ENCODE measurements at places on chromosomes 11 and 22.

- DNase-seq: no peak
Observed at GRCh38 chr22:37464181-37464580, 22.0 kb downstream of the MFNG start.

DNA sequence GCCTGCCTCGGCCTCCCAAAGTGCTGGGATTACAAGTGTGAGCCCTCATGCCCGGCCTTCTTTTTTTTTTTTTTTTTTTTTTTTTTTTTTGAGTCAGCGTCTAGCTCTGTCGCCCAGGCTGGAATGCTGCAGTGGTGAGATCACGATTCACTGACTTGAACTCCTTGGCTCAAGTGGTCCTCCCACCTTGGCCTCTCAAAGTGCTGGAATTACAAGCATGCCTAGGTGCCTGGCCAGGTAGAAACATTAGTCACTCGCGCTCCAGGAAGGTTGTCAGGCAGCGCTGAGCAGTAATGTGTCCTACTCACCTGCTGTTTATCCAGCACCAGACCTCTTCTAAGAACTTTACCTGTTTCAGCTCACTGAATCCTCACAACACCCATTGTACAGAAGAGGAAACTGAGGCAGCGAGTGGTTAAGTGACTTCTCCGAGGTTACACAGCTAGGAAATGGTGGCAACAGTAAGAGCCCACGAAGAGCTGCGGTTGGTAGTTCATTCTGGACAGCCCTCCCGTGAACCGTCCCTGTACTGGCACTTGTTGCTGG is 496 bp upstream of the CST6 start:
- peak; percentile 53 for DNase-seq

DNA sequence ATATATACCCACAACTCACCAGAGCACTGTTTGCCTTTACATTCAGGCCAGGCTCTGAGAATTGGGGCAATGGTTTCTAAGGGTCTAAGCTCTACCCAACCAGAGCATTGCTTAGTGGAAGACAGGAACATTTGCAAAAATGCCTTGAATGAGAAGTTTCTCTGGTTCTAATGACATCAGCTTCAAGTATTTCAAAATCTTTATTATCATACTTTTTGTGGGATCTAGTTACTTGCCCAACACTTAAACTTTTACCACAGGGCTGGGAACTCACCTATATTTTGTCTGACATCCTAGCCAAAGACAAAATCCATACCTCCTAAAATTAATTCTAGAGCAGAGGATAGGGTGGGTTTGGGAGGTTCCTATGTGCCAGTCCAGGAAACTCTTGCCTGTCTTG is 51.5 kb downstream of the INSC start:
- DNase-seq: no peak

- no peak for DNase-seq
Observed at GRCh38 chr11:115653076-115653475, 148.9 kb upstream of the CADM1 start.

DNA sequence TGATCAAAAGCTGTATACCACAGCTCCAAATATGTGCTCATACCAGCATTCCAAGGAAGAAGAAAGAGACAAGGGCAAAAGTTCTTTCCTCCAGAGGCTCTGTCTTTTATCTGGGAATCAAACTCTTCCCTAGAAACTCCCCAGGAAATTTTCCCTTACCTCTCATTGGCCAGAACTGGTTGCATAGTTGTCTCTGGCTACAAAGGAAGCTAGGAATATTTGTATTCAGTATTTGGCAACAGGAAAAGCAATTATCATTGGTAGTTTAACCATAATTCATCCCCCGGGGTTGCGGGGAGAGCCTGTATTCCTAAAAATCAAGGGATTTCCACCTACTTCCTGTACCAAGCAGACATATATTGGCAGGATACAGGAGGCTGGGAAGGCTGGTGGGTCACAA is 10.5 kb upstream of the ZFTA start:
- DNase-seq: no peak

GRCh38 chr11:64643920-64644646 is 53.1 kb downstream of the SLC22A12 start:
- DNase-seq: no peak

DNA sequence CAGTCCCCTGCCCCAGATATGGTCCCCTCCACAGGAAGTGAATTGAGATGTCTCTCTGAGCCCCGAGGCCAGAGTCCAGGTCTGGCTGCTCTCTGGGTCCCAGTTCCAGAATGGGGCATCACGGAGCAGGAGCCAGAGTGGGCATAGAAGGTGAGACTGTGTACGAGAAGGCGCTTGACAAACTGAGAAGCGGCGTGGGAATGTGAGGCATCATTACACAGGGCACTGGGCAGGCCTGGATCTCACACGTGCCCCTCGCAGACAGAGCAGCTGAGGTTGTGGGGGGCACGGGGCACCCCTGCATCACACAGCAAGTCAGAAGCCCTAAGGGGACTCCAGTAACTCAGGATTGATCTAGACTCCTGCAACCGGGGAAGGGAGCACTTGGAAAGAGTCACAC is 9.2 kb downstream of the STARD10 start:
- DNase-seq: no peak

GRCh38 chr11:47468598-47469214 is 19.8 kb upstream of the RAPSN start:
- DNase-seq: no peak

- peak; percentile 49 for DNase-seq
Observed at GRCh38 chr11:17786824-17787525, 52.4 kb downstream of the KCNC1 start.

DNA sequence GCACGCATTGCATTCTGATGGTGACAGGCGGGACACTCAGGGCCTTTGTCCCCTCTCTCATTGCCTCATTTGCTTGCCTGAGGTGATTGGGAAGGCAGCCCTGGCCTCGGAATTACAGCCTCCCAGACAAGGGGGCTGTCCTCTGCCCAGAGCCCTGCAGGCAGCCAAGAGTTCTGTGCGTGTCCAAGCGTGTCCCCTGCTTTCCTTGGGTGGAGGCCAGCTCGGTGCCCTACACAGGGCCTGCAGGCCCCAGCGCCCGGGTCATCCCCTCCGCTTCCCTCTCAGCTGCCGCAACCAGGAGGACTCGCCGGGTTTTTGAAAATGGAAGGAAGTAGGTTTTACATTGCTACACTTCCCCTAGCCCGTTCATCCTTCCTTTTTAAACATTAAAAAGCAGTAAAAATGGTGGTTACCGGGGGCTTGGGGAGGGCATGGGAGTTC is 1.9 kb downstream of the GRAMD4 start:
- no peak for DNase-seq

GRCh38 chr22:49964136-49965090 is 3.8 kb downstream of the PIM3 start:
- no peak for DNase-seq

- peak; percentile 8 for DNase-seq
Observed at GRCh38 chr22:21726650-21727049, 8.9 kb downstream of the YPEL1 start.

DNA sequence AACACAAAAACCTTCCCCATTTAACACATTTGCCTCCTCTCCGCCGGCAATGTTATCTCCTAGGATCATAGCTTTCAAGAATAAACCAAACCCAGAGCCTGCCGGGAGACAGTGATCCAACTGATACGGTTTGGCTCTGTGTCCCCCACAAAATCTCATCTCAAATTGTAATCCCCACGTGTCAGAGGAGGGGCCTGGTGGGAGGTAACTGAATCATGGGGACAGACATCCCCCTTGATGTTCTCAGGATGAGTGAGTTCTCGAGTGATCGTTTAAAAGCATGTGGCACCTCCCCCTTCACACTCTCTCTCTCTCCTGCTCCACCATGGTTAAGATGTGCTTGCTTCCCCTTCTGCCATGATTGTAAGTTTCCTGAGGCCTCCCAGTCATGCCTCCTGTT is 33.3 kb downstream of the RBFOX2 start:
- peak; percentile 84 for DNase-seq

GRCh38 chr22:35873426-35873825 is 155.2 kb downstream of the RBFOX2 start:
- DNase-seq: no peak

GRCh38 chr11:74278103-74278502 is 33.3 kb downstream of the P4HA3 start:
- peak; percentile 18 for DNase-seq

GRCh38 chr11:4448995-4449394 is at the start of gene OR52K2:
OR52K2 (plus strand) TSS chr11:4449295; CDS start chr11:4449340, 45 bp downstream.
- DNase-seq: no peak

- no peak for DNase-seq
Observed at GRCh38 chr11:124329787-124330478, 9.9 kb upstream of the OR8D2 start.

- DNase-seq: no peak
Observed at GRCh38 chr11:98180921-98181320, 839.8 kb upstream of the CNTN5 start.

DNA sequence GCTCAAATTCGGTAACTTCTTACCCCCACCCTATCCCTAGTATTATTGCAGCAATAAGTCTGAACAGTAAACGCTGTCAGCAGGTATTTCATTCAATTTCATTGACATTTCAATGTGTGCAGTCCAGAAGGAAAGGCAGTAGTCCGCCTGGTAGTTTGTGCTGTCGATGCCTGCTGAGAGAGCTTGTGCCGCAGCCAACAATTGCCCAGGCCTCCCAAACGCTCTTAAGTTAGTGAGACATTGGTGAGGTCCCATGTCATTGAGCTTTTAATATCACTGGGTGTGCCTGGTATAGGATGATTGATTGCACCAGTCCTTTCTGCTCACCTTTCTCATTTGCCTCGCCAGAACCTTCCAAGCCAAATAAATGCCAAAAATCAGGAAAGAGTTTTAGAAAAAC is 28.1 kb downstream of the ALKBH3 start:
- DNase-seq: no peak

- DNase-seq: no peak
Observed at GRCh38 chr11:81899156-81899555, 834.5 kb downstream of the FAM181B start.

GRCh38 chr11:9529334-9529650 is 44.2 kb upstream of the WEE1 start:
- DNase-seq: no peak

DNA sequence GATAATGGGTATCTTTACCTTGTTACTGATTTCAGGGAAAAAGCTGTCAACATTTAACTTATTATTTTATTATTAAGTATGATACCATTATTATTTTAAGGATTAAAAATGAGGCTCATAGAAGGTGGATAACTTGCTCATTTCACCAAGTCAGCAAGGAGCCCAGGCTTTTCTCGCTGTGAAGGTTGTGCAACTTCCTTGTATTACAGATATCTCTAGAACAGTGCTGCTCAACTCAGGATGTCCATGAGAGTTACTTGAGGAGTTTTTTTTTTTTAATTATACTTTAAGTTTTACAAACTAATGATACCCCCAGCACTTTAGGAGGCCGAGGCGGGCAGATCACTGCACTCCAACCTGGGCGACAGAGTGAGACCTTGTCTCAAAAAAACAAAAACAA is 98.2 kb downstream of the INSC start:
- DNase-seq: no peak

DNA sequence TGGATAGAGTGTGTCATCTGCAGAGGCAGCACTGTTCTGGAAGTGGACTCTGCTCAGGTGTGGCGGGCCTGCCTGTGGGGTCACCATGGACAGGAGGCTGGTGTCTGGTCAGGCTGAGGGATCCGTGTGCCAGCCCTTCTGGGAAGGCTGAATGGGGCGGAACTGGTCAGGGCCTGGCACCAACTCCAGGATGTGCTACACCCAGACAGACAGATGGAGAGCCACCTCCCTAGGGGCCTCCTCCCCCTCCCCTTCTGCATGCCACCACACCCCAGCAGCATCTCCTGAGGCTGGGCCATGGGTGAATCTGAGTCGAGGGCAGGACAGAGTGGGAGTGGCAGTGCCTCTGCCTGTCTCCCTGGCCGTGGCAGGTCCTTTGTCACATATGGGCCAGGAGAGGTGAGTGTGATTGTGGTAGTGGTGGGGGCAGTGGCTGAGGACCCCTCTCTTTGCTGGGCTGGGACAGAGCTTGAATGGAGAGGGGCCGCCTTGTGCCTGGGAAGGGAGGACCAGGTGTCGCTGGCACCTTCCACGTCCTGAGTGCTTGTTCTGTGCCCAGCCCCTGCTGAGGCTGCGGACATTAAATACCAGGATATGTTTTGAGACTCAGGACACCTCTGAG is 29.1 kb downstream of the ST3GAL4 start:
- no peak for DNase-seq

DNA sequence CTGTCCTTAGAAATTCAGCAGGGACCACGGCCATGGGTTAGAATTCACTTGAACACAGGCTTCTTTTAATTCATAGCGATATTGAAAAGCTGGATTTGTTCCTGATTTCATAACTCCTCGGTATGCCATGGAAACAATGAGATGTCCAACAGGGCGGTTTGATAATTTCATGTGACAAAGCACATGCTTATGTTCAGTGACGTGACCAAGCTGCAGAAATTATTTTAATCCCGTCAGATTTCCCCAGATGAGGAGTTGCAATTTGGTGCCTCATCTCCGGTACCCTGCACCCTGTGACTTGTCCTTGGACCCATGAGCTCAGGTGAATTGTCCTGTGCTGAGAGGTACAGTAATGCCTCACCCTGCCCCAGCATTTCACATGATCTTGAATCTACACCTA is 81.7 kb downstream of the C11orf91 start:
- DNase-seq: no peak

DNA sequence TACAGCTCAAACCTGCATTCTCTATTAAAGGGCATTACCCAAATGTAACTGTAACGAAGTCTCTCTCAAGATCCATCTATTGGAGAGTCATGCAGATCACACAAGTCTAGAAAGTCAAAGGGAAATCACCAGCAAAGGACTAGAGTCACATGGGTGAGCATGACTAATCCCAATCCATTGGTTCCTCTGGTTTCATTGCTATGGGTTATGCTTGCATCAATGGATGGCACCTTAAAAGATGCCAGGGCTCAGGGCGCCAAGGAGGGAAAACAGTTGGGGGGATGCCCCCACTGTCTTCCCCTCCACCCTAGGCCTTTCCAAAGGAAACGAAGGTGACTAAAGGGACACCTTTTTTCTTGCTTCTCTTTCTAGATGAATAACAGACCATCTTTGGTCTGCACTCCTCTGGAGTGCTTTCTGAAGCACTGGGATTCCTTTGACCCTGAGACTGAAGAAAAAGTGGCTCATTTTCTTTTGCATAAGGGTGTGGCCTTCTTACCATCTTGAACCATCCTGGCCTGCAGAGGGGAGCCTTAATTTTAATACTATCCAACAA is 8.1 kb downstream of the NXPE4 start:
- DNase-seq: no peak

- no peak for DNase-seq
Observed at GRCh38 chr11:121967131-121967704, 148.8 kb downstream of the BLID start.

DNA sequence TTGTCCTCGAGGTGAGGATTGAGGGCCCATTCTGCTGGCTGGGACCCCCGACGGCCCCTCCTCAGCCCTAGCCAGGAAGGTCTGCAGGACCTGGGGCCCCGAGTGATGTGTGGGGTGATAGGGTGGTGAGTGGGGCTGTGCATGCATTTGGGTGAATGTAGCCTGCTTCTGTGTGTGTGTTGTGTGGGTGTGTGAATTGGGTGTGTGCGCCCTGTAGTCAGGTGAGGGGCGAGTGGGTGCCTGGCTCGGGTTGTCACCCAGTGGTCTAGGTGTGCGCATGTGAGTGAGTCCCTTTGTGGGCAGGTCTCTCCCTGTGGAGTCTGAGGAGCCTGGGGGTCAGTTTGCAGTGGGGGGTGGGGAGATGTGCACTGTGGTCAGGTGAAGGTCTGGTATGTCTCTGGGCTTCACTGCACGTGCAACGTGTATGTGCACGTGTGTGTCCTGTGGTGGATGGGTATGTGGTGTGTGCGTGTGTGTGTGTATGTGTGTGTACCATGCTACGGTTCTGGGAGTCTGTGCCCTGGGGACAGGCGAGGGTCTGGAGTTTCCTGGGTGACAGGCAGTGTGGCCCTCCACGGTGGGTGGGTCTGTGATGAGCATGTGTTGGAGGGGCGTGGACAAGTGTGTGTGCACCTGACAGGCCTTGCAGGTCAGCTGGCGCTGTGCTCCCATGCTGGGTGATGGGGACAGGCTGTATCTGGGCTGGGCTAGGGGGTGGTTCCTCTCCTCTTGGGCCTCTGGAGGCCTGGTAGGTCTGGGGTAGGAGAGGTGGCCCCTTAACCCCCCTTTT is 1.0 kb downstream of the TMEM151A start:
- DNase-seq: no peak
